ENCODE measurements at places on chromosomes 7 and 10.

DNA sequence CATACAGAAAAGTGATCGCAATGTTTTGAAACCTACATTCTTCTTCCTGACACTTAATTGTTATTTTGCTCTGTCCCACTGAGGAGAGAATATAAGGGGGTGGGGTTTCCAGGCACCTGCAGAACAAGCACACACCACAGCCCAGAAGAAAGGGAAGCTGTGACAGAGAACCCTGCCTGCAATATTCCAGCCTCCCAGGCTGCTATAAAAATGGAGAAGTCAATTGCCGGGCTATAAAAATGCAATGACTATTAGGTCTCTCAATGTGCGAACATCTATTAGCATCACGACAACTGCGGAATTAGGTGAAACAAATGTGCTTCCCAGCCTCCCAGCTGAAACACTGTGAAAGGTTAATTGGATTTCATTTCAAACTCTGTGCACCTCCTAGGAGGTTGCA is 145.3 kb upstream of the FRMD4A start:
- no peak for DNase-seq

DNA sequence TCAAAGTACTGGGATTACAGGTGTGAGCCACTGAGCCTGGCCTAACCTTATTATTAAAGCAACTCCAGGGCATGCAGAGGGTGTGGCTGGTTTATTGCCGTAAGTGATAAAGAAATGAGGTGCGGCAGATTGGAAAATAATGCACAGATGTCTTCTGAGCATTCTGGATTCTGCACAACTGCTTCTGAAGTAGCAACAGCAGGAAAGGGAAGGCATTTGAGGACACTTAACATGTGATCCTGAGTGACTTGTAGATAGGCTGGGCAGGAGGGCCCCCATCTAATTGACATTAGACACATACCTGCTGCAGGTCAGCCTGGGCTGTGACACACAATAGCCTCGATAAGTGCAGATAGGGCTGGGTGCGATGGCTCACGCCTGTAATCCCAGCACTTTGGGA is 5.6 kb downstream of the RHBDD2 start:
- DNase-seq, result no peak

- no peak for DNase-seq
Measured at GRCh38 chr7:141549582-141549981, 1.6 kb upstream of the AGK start.

GRCh38 chr10:69327463-69328379 is 49.4 kb downstream of the HK1 start:
- DNase-seq, result no peak

- DNase-seq, result no peak
Measured at GRCh38 chr7:20268824-20269223, 51.6 kb upstream of the MACC1 start.
